ENCODE measurements at places on chromosomes 3 and 15.
A peak's percentile ranks its signal among the peaks of the same experiment; 100 is the strongest.

DNA sequence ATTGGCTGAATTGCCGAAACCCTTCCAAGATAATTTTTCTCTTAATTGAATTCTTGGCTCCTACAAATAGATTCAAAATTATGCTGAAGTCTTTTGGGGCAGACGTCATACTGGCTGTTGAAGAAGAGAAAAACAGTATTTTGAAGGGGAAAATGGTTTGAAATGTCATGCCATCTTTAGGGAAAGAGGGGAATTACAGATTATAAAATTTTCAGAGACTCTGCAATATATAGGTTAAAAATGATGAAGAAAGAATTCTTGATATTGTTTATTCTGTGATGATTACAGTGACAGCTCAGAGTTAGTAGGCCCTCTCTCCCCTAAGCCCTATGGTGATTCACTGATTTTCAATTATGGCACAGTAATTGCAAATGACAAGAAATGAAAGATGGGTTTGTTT lies 86.1 kb downstream of the CGNL1 start:
- no peak for DNase-seq

GRCh38 chr3:69400683-69401082 lies 14.8 kb upstream of the FRMD4B start:
- no peak for DNase-seq

GRCh38 chr3:40827226-40827625 lies 302.5 kb downstream of the ZNF621 start:
- no peak for DNase-seq

GRCh38 chr15:77844798-77845446 lies 212.2 kb upstream of the LINGO1 start:
- DNase-seq = peak; percentile 32

- no peak for DNase-seq
These were observed 169.4 kb downstream of the MCTP2 start for GRCh38 chr15:94400526-94401298.

DNA sequence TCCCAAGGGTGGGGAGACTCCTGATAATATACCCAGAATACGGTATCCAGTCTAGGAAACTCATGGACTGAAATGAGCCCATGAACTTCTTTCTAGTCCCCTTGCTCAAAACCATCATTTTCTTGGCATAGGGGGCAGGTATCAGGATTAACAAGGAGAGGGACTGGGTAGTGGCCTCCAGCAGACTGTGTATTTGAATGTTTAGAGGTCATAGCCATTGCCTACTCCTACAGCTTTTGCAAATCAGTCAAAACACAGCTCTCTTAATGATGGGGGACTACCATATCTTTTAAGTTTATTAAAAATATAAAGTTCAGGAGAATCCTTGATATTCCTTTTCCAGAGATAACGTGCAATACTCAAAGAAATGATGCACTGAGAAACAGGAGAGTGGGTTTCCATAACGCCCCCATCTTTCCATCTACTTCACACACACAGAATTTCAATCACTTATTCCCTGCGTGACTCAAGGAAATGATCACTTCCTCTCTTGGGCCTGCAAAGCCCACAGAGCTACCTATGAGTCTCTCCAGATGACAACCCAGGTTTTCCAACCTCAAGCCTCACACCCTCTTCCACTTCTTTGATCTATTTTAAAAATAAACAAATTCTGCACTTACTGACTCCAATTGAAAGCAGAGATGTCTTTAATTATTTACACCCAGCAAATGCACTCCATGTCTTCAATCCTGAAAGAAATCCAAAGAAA lies 584.0 kb upstream of the LMCD1 start:
- no peak for DNase-seq

DNA sequence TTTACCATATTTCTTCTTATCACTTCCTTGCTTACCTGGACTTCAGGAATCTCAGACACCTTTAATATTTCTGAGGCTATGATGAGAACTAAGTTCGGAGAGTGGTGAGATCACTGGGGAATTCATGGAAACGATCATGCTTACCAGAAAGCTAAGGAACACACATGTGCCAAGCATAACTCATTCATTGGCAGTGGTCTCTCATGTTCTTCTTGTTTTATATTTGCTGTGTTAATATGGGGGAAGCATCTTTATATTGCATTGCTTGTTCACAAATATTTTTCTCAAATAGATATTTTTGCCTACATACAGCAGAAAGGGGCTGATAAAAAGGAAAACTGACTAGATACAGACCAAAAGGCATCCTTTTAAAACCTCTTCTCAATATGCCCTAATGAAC lies 55.8 kb downstream of the COL6A6 start:
- DNase-seq = no peak

GRCh38 chr15:63502843-63503738 lies 1.3 kb upstream of the USP3 start:
- DNase-seq = peak; percentile 98

DNA sequence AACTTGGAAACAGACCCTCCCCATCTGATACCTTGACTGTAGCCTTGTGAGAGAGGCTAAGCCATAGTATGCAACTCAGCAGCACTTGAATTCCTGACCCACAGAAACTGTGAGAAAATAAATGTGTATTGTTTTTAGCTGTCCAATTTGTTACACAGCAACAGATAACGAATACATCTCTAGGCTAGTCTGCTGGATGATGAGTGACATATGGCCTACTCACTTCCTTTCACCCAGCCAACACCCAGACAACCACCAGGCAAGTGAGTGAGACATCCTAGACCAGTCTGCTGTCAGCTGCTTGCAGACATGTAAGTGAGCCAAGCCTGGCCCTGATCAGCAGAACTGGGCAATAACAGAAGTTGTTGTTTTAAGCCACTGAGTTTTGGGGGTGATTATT lies 19.2 kb upstream of the SMAD6 start:
- peak; percentile 50 for DNase-seq

GRCh38 chr3:120983321-120983665 lies 75.3 kb downstream of the STXBP5L start:
- no peak for DNase-seq

Measured in suppressor macrophage treated with lipopolysaccharide for 4 hours (primary cell).